ENCODE measurements at places on chromosomes 6 and 20.

GRCh38 chr20:50194831-50195523, 4.3 kb downstream of the CEBPB start:
- no peak for DNase-seq

DNA sequence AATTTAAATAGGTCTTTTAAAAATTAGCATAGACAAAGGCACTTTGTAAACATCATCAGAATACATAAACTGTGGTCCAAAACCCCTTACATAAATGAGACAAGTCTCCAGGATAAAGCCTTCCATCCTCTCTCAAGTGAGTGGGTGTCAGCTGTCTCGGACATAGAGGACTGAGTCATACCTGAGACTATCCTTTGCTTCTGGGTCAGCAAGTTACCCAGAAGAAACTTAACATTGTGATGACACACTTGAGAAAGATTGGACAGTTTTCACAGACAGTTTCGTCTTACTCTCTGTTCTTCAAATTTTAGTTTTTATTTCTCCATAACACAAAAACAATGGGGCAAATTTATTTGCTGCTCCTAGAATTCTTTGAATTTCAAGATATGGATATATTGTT, 838.0 kb downstream of the DHX35 start:
- DNase-seq, result peak; percentile 42

- DNase-seq, result no peak
Observed at GRCh38 chr6:170006071-170006899, 254.9 kb downstream of the ERMARD start.

DNA sequence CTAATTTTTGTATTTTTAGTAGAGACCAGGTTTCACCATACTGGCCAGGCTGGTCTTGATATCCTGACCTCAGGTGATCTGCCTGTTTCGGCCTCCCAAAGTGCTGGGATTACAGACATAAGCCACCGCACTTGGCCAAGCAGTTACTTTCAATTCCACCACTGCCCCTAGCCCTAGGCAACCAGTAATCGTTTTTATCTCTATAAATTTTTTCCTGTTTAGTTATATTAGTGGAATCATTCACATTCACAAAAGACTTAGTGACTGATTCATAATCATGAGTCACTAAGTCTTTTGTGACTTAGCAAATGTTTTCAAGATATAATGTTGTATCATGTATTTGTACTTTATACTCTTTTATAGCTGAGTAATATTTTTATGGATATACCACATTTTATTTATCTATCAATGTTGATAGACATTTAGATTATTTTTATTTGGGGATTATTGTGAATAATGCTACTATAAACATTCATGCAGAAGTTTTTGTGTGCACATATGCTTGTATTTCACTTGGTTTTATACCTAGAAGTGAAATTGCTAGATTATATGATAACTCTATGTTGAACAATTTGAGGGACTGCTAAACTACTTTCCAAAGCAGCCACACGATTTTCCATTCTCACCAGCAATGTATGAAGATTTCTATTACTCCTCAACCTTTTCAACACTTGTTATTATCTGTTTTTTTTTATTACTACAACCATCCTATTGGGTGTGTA, 421.4 kb upstream of the ID4 start:
- DNase-seq, result peak; percentile 49
